ENCODE measurements at places on chromosomes 11 and 22.

GRCh38 chr11:104333977-104334376, 170.0 kb upstream of the PDGFD start:
- no peak for DNase-seq

DNA sequence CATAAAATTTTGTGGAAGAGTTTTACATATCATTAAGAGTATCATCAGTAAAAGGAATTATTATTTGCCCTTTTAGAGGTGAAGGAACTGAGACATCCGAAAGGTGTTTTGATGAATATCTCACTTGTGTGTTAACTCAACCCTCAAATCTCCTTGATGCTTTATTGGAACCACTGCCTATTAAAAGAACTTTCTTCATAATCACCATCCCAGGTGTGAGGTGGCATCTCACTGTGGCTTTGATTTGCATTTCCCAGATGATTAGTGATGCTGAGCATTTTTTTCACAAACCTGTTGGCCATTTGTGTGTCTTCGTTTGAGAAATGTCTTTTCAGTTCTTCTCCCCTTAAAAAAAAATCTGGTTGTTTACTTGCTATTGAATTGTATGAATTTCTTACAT, 134.0 kb upstream of the SYN3 start:
- no peak for DNase-seq

GRCh38 chr22:48893288-48894063, 934.2 kb downstream of the BRD1 start:
- no peak for DNase-seq

DNA sequence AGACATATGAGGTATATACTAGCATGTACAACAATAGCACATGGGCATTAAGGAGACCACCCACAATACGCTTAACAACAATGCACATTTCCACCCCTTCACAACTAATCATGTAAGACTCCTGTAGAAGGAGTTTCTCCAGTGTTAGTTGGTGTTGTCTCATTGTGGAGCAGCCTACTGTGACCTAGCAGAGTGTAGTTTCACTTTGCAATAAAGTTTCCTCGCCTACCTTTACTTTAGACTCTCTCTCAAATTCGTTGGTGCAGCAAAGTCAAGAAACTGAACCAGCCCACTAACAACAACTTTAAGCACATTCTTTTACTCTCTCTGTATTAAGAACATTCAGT, 863.6 kb downstream of the FAM181B start:
- no peak for DNase-seq

GRCh38 chr11:120280600-120281051, 40.7 kb downstream of the POU2F3 start:
- no peak for DNase-seq

GRCh38 chr11:43931717-43932039, 10.8 kb upstream of the C11orf96 start:
- DNase-seq, result no peak

DNA sequence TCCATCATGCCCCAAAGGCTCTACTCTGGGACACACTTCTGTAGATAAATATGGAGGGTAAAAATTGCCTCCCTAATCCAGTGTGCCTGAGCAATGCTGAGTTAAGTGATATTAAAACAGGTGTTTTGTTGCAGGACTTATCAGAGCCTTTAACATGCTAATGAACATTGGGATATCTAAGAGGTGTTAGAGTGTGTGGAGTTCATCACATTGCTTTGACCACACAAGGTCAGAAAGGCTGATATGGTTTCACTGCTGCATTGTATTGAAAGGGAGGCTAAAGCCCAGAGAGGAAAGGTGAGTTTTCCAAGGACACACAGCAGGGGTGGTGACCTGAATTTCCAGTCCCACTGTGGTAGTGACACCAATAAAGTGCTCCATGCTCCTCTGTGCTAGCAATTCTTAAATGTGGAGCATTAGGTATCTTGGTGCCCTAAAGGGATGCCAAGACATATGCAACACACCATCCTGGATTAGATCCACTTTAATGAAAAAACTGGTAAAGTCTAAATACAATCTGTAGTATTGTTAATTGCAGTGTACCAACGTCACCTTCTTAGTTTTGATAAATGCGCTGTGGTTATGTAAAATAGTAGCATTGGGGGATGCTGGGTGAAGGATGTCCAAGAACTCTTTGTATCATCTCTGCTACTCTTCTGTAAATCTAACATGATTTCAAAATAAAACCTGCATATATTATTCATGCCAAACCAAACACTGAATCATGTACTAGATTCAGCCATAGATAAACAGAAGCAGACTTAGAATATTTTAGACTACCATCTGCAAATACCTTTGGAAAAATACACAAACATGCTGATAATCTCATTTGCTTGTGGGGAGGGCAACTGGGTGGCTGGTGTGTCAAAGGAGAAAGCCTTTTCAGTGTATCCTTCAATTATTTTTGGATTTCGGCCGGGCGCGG, 45.8 kb downstream of the MIAT start:
- DNase-seq, result no peak

DNA sequence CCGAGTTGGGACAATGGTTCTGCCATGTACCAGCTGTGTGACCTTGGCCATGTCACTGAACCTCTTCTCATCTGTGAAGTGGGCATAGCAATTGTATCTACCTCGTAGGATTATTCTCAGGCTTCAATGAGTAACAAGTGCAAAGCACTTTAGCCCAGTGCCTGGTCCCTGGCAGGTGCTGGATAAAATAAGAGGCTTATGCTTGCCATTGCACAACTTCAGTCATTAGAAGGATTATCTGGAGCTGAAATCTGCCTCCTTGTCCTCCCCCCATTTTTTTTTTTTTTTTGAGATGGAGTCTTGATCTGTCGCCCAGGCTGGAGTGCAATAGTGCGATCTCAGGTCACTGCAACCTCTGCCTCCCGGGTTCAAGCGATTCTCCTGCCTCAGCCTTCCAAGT, 7.2 kb downstream of the SMTNL1 start:
- no peak for DNase-seq

- DNase-seq, result no peak
Observed at GRCh38 chr11:93518081-93518480, 25.1 kb downstream of the SMCO4 start.

DNA sequence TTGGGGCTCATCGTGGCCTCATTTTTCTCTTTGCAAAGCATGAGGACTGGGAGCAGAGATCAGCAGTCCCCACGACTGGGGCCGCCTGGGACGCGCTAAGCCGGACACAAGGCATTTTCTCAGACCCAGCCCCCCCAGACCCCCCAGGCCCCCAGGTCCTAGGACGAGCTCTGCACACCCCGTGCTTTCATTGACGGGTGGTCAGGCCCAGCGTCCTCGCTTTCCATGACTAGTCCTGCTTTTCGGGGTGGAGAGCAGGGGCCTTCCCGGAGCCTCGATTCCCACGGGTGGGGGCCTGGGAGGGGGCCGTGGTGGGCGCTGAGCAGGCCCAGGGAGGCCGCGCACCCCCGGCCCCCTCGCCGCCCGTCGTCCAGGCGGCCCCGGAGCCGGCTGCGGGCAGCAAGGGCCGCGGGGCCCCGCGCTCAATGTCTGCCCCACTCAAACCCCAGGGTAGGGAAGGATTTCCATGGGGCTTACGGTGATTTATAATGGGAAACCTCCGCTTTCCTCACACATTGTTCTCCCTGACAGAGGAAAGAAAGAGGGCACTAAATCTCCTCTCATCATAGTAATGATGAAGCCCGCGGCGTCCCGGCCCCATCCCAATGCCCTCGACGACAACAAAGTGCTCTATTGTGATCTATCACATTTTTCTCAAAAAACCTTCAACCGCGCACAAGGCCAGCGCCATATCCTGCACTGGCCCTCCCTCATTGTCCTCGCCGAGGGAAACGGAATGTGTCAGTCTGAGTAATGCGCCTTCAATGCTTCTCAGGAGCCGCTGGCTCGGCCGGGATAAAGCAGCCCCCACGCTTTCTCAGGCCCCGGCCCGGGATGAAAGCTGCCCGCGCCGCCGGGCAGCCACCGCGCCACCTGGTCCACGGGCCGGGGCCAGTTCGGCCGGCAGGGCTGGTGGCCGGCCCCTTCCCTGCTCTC, 10.4 kb upstream of the LINC01488 start:
- DNase-seq, result no peak

- no peak for DNase-seq
Observed at GRCh38 chr11:6557063-6557462, 46.4 kb downstream of the RRP8 start.

DNA sequence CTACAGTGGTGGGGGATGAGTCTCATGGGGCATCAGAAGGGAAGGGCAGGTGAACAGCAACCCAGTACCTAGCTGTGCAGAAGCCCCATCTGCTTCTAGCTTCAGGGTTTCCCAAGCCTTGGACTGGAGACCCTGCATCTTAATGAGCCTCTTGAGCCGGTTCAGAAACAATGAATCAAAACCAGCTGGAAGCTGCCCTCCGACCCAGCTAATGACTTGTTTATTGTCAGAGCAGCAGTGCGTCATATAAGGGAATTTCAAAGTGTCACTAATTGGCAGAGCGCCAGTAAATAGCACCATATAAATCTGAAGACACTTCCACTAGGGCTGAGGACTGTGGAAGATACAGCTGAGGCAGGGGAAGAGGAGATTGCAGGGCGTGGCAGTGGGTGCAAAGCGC, 57.5 kb downstream of the RPUSD4 start:
- no peak for DNase-seq

DNA sequence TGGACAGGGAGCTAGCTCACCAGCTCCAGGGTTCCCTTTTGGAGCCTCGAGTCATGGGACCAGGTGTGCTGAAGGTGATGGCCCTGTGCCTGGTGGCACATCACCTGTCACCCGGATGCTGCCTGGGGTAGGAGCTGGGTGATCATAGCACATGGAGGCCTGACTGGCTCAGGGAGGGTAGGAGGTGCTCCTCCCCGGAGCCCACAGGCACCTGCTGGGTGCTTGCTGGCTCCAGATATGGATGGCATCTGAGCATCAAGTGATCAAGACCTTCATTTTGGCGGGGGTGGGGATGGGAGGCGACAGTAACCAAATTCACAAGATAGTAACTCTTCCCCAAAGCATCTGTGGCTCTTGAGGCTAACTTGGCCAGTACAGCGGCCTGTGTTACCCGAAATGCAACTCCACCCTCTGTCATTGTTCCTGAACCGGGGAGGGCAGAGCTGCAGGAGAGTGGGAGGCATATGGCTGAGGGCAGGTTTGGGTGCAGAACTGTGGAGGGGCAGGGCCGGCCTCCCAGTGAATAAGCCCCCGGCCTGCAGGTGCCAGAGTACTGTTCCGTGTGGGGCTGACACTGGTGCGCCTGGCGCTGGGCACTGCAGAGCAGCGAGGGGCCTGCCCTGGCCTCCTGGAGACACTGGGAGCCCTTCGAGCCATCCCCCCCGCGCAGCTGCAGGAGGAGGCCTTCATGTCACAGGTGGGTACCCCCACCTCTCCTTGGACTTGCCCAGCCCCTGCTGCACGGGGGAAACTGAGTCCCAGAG, 4.7 kb downstream of the TBC1D10C start:
- DNase-seq, result no peak

GRCh38 chr11:34072832-34073231, 21.3 kb downstream of the CAPRIN1 start:
- no peak for DNase-seq

DNA sequence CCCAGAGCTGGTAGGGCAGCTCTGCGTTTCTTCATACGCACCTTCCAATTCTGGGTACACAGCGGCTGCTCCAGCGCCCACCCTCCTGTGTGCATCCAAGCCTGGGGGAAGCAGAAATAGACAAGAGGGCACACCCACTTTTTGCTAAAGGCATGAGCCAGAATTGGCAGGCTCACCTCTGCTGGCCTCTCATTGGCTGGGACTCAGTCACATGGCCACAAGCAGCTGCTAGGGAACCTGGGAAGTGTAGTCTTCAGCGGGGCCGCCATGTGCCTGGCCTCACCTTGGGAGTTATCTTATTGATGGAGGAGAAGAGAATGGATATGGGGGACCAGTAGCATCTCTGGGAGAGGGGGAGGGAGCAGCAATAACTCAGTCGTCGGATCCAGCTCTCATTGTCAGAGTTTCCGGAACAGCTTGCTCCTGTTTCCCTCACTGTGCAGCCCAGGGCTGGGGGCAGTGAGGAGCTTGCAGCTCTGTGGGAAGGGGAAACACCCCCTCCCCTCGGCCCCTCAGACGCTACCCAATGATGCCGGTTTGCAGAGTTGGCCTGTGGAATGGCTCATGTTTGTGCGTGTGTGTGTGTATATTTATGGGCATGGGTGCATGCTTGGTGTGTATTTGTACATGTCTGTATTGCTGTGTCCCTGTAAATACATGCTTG, 11.8 kb upstream of the MIEF1 start:
- DNase-seq, result no peak

GRCh38 chr11:45592636-45593035, 72.8 kb downstream of the CHST1 start:
- DNase-seq, result no peak

DNA sequence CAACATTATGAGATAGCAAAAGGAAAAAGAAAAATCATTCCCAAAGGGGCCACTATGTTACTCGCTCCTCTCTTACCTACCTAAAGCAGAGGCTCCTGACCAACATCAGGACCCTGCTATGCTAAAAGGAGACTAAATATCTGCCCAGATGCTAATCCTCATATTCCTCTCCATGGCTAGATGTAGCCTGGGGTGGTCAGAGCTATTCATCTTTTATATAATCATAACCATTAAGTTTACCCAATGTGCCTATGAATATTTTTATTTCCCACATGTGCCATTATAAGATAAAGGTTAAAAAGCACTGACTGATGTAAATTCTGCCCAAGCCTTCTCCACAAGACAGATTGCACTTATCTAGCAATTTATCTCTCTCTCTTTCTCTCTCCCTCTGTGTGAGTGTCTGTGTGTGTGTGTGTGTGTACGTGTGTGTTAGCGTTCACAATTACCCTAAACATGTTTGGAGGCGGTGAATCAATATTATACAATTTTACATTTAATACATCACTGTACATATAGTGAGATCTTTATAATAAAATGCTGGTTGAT, 41.2 kb upstream of the ANO5 start:
- DNase-seq, result no peak

DNA sequence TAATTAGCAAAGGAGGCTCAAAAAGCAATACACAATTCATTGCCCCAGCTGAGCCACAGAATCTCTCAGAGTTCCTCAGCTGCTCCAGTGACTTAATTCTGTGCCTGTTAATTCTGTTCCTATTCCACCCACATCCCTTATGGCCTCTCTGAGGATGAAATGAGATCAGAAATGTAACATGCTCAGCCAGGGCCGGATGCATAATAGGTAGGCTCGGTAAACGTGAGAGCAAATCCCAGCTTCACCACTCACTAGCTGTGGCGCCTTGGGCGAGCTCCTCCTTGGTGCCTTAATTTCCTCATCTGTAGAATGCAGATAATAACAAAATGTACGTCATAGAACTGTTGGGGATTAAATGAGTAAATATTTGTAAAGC, 42.8 kb upstream of the DKK3 start:
- no peak for DNase-seq

- no peak for DNase-seq
Observed at GRCh38 chr11:125081098-125081798, 18.1 kb downstream of the SLC37A2 start.
